ENCODE measurements at places on chromosomes 13 and 19.
A peak's percentile ranks its signal among the peaks of the same experiment; 100 is the strongest.

DNA sequence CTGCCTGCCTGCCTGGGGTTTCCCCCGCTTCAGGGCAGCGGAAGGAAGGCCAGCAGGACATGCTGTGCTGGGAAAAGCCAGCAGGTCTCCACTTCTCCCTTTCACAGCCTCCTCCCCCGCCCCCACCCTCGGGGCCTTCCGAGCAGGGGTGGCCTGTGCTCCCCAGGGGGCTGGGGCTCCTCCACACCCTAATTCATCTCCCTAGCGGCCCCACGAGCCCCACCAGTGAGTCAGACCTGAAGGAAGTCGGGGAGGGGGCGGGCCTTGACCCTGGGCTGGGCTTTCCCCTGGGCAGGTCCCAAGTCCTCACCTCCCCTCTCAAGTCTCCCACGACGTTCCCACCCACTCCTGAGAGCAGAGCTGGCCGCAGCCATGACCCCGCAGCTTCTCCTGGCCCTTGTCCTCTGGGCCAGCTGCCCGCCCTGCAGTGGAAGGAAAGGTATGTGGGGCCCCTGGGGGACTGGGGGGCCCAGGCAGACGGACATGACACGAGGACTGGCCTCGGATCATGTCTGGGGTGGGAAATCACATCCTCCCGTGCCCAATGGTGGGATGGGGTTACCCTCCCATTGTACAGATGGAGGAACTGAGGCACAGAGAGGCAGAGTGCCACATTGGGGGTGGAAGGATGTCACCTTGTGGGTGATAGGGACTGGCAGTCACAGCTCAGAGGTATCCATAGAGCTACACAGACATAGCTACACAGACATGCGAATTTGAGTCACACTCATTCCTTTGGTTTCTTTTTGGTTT is at the start of gene EBI3:
EBI3 (plus strand) TSS at position 345 of the 753 bp plus-strand sequence; CDS start at position 373, 28 bp downstream.
- no peak for DNase-seq

- DNase-seq, result no peak
Observed at GRCh38 chr19:15721268-15721667, 6.6 kb upstream of the OR10H2 start.

DNA sequence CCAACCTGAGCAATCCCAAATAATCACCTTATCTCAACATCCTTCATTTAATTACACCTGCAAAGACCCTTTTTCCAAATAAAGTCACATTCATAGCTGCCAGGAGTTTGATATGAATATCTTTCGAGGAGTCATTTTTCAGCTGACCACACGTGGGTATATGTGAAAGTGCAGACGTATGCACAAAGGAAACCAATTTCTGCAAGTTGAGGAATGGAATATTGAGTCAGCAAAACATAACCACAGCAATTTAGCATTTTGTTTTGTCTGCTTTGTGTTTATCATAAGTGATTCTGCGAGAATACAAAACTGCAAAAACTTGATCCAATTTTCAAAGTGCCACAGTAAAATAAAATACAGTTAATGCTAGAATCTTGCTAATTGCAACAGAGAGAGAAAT is 295.9 kb downstream of the SUCLA2 start:
- DNase-seq, result no peak

DNA sequence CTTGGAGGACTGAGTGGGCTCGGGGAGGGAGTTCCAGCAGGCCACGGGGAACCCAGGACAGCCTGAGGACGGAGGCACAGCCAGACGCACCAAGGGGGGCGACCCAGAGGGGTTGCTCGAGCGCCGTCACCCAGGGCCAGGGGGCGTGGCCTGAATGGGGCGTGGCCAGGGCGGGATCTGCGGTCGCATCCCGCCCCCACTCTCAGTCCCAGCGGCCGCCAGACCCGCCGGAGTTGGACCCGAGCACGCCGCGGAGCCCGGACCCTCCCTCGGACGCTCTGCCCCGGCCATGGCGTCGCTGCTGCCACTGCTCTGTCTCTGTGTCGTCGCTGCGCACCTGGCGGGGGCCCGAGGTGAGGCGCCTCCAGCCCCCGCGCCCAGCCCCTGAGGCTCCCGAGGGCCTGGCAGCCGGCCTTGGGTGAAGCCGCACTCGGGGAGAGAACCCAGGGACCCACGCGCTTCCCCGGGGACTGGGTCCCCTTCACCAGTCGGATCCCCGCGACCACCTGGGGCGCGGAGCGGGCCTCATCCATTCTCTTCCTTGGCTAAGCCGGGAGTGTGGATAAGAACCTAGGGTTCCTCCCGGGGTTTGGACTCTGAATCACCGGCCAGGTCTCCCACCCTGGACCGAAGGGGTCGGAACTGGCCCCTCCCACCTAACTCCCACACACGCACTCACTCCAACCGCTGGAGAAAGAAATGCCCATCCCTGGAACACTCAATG is at the start of gene CILP2:
CILP2 (plus strand) TSS at position 205 of the 724 bp plus-strand sequence; CDS start at position 290, 85 bp downstream.
- peak; percentile 61 for DNase-seq

DNA sequence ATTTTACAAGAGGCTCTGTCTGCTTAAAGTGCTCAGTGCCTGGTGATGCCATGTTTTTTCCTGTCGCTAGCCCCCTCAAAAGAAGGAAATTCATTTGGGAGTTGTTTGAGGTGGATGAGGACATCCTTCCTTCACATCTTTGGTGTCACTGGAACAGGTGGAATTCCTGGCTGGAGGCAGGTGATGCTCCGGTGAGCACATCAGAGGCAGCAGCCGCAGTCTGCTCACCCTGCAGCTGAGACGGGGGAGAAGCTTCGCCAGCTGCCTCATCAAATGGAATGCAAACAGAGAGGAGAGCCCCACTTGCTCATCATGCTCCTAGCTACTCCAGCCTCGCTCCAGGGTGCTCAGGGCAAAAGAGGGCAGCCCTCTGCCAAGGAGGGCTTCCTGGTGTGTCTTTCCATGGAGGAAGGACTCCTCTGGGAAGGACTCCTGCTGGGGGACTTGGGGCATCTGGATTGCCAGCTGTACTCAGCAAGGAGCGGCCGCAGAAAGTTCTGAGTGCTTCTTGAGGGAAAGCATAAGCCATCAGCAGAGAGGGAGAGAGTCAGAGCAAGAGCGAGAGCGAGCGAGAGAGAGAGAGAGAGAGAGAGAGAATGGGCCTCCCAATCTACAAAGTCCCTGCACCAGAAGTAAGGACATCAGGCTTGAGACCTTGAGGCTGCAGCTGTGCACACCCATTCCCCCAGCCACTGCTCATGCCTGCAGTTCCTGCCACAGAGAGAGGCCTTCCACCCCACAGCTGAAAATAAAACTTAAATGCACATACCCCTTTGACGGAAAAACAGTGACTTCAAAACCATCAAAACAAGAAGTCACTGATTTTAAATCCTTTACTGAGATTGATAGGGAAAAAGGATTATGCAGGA is 74.3 kb upstream of the UBL3 start:
- no peak for DNase-seq

- no peak for DNase-seq
Observed at GRCh38 chr13:44296856-44297255, 76.8 kb upstream of the SERP2 start.

Measured in CD8-positive, alpha-beta T cell (primary cell).